ENCODE measurements at places on chromosomes 7 and 10.

DNA sequence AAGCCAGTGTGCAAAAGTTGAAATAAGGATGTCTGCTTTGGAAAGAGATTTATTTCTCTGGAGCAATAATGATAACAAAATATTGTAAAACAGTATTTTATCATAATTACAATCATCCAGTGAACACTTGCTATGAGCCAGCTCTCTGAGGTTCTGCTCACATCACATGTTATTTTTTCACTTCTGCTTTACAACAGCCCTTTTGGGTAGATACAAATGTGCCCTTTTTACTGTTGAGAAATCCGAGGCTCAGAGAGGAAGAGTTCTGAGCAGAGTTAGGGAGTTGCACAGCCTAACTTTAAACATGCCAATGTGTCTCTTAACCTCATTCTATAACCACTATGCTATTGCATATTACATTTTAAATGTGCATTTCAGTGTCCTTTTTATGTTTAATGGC, 232.6 kb upstream of the CDC14C start:
- DNase-seq: no peak

DNA sequence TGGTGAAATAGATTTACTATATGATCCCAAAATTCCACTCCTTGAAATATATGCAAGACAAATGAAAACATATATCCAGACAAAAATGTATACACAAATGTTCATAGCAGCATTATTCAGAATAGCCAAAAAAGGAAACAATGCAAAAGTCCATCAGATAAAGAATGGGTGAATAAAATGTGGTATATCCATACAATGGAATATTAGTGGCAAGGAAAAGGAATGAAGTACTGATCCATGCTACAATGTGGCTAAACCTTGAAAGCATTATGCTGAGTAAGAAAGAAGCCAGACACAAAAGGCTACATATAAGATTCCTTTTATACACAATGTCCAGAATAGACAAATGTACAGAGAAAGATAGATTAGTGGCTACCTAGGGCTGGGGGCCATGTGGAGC, 225.5 kb downstream of the PLXNA4 start:
- DNase-seq: no peak

- DNase-seq: no peak
Measured at GRCh38 chr10:88831709-88832108, 19.9 kb downstream of the ANKRD22 start.

- DNase-seq: no peak
Measured at GRCh38 chr7:81245353-81245752, 326.5 kb upstream of the SEMA3C start.

GRCh38 chr10:28429573-28430216, 103.2 kb upstream of the WAC start:
- no peak for DNase-seq

DNA sequence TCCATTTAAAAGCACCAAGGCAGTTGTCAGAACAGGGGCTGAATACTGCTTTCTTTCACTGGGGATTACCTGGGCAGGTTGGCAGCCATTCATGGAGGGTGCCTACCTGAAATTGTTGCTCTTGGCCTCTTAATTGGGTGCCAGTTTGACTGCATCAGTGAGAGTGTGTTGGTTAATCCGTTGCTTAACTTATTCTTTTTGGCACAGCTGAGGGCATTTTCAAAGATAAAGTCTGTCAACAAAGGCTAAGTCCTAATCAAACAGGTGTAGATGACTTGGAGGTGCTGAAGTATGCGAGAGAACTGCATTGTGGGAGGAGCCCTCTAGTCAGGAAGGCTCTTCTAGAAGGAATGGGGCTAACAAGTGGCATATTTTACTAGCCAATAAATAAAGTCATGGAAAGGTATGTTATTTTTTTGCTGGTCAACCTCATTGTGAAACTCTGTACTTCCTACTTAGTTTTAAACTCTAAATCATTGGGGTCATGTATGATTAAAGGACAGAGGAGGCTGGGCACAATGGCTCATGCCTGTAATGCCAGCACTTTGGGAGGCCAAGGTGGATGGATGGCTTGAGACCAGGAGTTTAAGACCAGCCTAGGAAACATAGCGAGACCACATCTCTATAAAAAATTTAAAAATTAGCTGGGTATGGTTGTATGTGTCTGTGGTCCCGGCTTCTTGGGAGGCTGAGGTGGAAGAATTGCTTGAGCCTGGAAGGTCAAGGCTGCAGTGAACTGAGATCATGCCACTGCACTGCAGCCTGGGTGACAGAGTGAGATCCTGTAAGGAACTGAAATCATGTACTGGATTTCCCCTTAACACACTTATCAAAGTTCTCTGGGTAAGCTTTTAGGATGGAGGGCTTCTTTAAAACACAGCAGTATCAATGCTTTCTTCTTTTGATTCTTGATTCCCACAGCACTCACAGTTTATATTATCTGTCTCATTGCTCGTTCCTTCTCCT, 134.1 kb downstream of the LRMDA start:
- no peak for DNase-seq

GRCh38 chr7:158324397-158325360, 262.9 kb downstream of the PTPRN2 start:
- no peak for DNase-seq

- DNase-seq: no peak
Measured at GRCh38 chr7:12805518-12805928, 118.1 kb downstream of the ARL4A start.

GRCh38 chr10:785089-785860, 95.8 kb upstream of the DIP2C start:
- no peak for DNase-seq

DNA sequence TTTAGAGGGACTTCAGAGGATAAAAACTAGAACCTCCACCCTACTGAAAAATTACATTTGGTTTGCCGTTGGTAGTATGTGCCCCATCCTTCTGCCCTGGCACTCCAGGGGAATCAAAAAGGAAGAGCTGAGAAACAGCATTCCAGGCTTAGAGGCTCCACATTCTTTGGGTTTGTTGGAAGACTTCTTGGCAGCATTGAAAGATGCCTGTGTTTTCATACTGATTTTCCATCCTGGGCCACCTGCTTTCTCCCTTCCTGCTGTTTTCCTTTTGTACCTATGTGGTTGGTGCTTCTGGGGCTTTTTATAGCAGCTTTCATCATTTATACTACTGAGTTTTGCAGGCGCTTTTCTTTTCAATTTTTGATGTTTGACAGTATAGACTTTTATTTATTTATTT, 61.7 kb downstream of the AUTS2 start:
- no peak for DNase-seq

- DNase-seq: no peak
Measured at GRCh38 chr10:32104181-32104580, 48.0 kb upstream of the KIF5B start.

DNA sequence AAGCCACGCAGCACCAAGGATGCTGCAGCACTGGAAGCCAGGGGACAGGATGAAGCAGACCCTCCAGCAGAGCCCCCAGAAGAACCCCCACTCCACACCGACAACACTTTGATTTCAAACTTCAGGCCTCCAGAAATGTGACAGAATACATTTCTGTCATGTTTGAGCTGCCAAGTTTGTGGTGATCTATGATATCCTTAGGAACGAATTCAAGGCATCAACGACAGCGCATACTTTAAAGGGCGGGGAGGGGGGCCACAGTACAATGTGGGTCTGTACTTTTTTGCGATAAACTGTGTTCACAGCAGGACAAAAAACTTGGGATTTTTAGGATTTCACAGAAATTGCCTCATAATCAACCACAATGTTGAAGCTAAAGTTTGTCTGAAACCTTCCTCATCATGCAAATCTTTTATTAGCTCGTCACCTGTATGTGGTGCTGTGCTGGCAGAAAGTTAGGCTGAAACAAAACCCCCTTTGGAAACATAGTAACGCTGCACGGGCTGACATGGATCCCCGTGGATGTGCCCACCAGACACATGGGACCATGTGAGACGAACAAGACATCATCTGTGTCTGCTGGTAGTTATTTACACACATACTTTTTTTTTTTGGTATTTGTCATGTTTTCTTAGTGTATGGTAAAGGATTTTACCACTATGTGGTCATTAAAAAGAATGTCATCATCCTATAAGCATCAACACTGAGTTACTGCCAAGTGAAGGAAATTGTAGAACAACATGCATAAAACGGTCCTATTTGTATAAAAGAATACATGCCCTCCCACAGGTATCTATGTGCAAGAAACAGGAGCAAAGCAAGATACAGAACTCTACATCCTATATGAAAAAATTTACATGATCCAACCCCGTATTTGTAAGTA, 113.3 kb upstream of the AFAP1L2 start:
- no peak for DNase-seq

- no peak for DNase-seq
Measured at GRCh38 chr10:32979041-32979440, 21.0 kb upstream of the ITGB1 start.

- no peak for DNase-seq
Measured at GRCh38 chr7:143882020-143882603, 19.9 kb downstream of the TCAF1 start.

DNA sequence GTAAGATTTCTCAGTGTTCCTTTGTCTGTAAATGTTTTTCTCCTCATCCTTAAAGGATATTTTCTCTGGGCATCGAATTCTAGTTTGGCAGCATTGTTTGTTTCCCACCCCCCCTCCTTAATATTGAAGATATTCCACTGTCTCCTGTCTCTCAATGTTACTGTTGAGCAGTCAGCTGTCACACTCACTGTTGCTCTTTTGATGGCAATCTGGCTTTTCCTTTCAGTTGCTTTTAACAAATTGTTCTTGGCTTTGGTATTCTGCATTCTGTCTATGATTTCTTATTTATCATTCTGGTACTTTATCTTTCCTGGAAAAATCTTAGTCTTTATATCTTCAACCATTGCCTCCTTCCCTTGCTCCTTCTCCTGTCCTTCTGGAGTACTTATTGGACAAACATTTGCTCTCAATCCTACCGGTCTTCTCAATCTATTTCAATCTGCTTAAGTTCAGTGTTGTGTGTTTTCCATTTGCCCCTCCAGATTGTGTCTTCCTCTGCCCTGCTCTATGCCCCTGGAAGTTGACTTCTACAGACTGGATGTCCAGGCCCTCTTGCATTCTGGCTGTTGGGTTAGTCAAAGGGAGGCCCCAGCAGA, 9.3 kb upstream of the GTPBP4 start:
- no peak for DNase-seq

DNA sequence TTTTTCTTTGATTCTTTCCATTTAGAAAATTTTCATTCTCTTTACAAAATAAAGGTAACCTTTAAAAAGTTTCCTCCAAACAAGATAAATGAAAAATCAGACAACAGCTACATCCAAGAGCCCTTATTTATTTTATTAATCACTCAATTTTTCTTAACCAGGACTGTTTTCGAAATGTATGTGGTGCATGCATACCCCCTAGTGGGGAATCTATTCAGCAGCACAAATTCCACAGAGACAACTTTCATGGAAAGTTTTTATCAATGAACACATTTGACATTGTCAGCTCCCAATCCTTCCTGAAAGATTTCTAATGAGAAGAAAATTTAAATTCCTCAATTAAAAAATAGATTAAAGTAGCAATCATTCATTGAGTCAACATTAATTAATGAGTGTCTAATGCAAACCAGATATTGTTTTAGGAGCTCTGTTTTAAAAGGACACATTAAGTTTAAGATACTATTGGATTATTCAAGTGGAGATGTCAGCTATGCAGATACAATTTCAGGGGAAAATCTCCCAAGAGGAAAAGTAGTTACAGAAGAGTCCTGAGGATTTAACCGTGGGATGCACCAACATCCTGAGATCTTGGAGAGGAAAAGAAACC, 5.2 kb upstream of the HTR7 start:
- DNase-seq: no peak

- DNase-seq: no peak
Measured at GRCh38 chr7:156461881-156462665, 178.5 kb upstream of the RNF32 start.

GRCh38 chr10:25300073-25300472, 125.3 kb downstream of the GPR158 start:
- DNase-seq: no peak

DNA sequence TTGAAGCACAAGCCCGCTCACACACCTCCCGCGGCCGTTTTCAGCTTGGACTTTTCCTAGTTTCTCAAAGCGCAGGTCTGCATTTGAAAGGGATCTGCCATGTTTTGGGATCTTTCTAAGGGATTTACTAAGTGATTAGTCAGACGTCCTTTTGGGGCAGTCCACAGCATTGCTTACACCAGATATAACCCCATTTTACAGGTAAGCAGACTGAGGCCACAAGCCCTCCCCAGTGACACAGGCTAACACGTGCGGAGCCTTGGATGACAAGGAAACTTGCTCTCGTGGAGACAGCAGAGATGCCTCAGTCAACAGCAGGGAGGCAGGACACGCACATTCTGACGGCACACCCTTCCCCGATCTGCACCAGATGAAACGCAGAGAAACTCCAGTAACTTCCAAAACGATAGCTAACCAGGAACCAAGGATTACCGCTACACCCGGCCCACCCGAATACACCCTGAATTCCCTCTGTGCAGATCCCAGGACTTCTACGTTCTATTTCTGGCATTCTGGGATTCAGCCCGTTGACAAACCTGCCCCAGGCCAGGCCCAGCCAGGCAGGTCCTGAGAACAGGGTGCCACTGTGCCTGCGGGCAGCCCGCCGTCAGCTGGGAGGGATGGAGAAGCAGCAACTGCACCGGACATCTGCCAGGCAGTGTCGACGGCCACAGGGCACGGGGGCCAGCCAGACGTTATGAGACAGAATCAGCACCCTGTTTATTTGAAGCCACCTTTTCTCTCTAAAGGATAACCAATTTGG, 27.9 kb downstream of the FOXL3 start:
- DNase-seq: no peak

DNA sequence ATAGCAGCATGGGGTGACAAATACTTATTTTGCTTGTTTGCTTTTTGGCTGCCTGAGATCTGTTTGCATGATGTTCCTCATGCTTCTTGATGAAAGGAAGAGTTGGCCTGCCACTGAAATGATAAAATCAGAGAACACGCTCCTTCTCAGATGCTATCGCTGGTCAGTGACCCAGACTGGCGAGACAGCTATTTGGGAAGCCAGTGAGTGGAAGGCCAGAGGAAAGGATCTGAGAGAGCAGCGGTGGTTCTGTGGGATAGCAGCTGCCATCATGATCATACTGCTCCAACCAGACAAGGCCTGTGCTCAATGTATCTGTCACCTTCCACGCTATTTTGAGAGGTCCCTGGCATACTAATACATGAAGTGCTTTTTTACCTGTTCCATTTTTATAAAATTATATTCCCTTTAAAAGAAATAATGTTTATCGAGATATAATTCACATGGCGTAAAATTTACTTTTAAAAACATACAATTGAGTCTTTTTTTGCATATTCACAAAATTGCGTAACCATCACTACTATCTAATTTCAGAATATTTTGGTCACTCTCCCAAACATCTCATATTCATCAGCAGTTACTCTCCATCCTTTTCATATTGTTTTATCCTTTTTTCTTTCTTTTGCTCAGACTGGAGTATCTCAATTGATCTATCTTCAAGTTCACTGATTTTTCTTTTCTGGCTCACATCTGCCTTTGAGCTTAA, 695.1 kb downstream of the TNS3 start:
- DNase-seq: no peak

- no peak for DNase-seq
Measured at GRCh38 chr7:156504687-156505545, 135.7 kb upstream of the RNF32 start.

GRCh38 chr10:96441987-96442643, 71.6 kb downstream of the TLL2 start:
- DNase-seq: no peak
